ENCODE measurements at places on chromosomes 2 and 18.

DNA sequence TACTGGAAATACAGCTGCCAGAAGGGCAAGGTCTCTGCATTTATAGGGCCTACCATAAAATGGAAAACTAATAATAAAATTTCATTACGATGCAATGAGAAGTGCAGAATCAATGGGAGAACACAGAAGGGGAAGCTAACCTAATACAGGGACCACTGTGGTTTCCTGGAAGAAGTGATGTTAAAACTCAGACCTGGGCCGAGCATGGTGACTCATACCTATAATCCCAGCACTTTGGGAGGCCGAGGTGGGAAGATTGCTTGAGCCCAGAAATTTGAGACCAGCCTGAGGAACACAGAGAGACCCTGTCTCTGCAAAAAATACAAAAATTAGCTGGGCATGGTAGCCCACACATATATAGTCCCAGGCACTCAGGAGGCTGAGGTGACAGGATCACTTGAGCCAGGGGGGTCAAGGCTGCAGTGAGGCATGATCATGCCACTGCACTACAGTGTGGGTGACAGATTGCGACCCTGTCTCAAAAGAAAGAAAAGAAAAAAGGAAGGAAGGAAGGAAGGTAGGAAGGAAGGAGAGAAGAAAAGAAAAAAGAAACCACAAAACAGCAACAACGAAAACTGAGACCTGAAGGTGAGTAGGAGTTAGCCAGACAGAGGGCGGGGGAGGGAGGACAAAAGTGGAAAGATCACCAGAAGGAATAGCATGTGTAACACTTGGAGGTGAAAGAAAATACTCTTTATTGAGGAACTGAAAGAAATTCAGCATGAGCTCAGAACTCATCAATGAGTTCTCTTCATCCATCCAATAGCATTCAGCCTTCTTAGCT, 58.3 kb upstream of the DTNA start:
- no peak for DNase-seq

- DNase-seq = no peak
These were observed 347.3 kb downstream of the ARHGAP15 start for GRCh38 chr2:143476336-143477087.

DNA sequence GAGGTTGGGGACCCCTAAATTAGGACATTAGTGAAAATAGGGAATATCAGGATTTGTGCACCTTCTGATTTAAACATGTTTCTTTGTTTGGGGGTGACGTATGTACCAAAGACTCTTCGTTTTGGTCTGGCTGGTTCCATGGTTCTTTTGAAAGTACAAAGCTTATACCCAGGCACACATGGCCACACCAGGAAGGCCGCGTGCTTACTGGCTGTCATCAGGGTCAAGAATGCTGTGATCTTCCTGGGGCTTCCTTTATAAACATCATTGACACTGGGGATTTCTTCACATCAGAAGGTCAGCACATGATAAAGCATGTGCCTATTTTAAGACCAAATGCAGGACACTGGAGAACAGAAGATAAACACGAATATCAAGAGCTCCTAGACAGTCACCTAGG, 230.6 kb upstream of the ID2 start:
- no peak for DNase-seq

GRCh38 chr2:167862296-167862695, 385.1 kb downstream of the STK39 start:
- no peak for DNase-seq

GRCh38 chr2:37627710-37628109, 43.7 kb downstream of the CDC42EP3 start:
- no peak for DNase-seq

- no peak for DNase-seq
These were observed 82.0 kb downstream of the GALNT13 start for GRCh38 chr2:153953761-153954160.

DNA sequence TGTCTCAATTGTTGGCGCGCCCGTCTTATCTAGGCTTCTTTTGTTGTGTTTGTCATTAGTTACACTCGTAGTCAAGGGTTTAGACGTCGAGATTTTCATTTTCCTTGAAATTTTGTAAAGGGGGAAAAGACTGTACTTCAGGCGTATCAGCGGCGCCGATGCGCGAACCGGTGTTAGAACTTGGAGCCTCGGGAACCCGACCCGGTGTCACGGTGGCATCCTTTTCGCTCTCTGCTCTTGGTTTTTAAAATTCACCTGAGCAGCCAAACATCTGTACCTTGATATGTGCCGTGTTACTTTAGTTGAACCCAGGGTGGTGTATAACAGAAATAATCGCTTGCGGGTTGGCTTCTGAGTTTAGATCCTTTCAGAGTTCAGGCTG, 643 bp downstream of the RMC1 start:
- no peak for DNase-seq
